Stimulated activated CD4-positive, alpha-beta T cell treated with anti-CD3 and anti-CD28 coated beads, Interleukin-12 subunit alpha, Interleukin-12 subunit beta, amount 100 ng/mL, for 48 hours (primary cell): ENCODE measurements at places on chromosomes 2 and 18.
A peak's percentile ranks its signal among the peaks of the same experiment; 100 is the strongest.

GRCh38 chr18:12598181-12598930, 59.6 kb downstream of the SPIRE1 start:
- DNase-seq: no peak

DNA sequence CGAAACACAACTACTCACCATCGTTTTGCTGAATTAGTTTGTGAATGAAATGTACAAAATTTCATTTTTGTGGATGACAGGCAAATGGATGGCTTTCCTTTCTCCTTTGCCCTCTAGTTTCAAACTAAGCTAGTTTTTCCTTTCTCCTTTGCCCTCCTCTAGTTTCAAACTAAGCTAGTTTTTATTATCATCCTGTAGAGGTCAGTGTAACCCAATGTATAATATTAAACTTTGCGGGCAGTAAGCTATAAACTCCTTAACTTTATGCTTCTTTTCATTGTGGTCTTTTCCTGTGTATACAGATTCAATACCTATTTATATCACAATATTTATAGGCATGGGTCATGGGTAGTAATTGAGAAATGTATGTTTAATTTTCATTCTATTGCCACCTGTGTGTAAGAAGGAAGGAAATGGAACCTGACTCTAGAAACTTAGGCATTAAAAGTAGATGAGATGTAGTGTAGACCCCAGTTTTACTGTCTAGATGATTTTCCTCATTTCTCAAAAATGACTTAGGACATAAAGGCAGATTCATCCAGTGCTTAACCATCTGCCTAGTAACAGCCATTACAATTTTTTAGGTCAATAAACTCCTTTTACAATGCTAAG, 58.1 kb downstream of the MAP3K19 start:
- DNase-seq: no peak

DNA sequence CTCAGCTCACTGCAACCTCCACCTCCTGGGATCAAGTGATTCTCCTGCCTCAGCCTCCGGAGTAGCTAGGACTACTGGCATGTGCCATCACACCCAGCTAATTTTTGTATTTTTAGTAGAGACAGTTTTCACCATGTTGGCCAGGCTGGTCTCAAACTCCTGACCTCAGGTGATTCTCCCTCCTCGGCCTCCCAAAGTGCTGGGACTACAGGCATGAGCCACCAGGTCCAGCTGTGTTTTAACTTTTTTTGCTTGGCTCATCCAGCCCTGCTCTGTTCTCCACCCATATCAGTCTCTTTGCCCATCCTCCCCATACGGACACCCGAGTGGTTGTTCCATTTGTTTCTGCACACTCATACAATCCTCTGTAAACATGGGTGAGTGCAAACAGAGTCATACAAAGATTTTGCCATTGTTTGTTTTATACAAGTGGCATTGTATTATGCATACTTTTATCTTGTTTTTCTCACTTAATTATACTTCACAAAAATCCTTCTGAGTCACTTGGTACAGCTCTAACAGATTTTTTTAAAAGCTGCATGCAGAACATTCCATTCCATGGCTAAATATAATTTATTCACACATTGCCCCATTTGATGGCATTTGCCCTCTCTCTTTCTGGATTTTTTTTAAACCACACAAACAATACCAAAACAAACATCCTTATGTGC, 5.3 kb downstream of the APOB start:
- DNase-seq: no peak

- DNase-seq: no peak
These were observed 48.8 kb downstream of the SLC66A2 start for GRCh38 chr18:79902640-79903039.

DNA sequence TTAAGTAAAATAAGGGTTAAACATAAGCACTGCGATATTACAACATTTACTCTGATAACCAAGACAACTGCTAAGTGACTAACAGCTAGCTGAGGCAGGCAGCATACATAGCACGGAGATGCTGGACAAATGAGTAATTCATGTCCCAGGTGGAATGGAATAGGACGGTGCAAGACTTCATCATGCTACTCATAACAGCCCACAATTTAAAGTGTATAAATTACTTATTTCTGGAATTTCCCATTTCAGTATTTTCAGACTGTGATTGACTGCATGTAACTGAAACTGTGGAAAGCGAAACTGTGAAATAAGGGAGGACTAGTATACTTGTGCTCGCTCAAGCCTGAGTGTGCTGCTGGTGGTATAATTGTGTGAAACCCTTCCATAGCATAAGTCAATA, 12.9 kb downstream of the IER3IP1 start:
- DNase-seq: no peak

DNA sequence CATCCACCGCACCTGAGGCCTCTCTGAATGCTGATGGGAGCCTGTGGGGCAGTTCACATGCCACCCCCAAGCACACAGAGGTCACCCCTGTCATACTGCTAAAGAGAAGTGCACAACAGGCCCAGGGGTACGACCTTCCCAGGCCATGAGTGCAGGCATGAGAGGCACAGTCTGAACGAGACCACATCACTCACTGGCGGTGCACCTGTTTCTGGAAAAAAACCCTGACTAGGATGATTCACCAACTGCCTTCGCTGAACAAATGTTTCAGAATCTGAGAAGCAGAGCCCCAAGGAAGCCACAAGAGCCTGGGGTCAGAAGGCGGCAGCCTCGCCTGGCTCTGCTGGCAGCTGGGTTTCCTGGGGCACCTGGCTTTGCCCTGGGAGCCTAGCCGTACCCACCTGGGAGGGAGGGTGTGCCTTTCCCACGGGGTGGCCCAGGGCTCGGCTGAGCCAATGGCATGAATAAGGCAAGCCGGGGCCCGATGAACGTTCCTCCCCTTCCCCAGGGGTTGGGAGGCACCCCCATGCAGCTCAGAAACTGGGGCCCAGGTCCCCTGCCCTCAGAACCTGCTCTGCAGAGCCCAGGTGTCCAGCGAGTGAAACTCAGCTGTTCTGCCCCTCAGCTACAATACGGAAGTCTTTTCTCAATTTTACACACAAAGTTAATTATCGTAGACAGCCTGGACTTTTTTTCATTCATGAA, 73.8 kb downstream of the HDAC4 start:
- peak; percentile 65 for DNase-seq

DNA sequence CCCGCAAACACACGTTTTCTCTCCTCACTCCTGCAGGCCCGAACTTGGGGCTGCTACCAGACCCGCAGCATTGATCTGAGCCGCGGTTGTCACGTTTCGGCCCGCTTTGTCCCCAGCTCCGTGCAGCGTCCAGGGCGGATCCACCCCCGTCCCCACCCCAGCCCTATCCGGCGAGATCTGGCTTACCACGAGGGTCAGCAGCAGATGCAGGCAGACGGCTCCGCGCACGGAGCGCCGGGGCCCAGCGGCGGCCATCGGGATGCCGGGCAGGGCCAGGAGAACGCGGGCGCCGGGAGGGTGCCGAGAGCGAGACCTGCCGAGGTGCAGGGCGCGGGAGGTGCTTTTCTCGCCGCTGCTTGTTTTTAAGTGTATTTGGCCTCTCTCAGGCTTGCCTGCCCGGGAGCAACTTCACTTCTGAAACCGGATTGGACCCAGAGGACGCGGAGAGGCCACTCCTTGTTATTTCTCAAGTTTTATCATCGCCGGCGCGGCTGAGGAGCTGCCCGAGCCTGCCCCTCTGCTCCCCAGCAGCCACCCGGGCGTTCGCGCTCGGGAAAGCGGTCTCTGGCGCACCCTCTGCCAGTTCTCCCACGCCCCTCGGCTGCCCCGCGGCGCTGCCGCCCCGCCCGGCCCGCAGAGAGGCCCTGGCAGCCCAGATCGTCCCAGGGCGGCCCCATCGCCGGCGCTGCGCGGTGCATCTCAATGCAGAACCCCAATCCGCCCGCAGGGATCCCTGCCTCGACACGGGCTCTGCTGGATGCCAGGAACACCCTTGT, at the start of gene DSC3:
Gene DSC3, minus strand, starts transcription at position 337 of the 776 bp plus-strand sequence. Its CDS starts 82 bp downstream, at position 255.
- DNase-seq: no peak

DNA sequence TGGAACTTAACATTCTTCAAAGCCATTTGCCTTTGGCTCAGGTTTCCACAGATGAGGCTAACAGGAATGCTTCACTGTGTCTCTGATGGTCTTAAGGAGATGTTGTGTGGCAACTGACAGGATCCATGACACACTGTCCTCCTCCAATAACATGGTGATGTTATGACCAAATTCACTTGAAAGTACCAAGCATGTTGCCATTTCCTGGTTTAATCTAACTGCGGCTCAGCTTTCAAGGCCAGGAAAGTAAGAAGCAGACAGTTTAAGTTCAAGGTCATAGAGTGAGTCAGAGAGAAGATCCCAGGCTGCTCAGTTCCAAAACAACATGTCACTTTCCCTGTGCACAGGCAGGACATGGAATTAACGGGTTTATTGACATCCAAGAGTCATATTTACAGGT, 513.6 kb downstream of the STK39 start:
- no peak for DNase-seq

DNA sequence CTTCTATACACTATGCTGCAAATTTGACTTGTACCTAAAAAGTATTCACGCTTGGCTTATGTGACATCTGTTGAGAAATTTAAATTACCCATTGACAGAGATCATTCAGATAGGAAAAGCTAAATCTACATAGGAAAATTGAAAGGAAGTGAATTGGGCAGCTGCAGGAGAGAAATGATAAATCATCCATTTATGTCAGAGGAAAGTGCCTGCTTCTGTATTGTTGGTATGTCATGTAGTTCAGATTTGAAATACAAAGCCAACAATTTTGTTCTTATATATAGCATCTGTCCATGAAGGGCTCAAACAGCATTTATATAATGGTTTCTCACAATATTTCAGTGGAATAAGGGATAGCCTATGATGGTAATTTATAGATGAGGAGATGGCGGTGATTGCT, 17.6 kb downstream of the LINC00305 start:
- no peak for DNase-seq

DNA sequence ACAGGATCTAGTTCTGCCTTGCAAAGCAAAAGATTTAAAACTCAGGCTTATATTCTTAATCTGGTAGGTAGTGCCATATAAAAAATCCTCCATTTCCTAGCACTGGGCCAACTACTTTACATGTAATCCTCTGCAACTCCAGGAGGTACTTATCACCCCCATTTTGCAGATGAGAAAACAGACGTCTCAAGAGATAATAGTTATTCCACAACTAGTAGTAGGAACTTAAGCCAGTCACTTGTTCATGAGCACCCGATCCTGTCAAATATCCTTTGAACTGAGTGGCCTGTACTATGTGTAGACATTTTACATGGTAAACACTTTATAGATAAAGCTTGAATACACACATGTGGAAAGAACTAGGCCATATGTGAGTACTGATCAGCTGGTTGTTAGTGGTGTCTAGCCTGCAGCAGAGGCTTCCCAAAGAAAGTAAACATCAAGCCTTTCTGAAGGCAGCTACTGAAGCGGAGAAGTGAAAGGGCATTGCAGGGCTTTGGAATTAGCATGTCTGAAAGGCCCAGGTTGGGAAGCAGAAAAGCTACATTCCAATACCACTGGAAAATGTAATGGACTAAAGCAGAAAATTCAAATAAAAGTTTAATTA, 48.0 kb downstream of the NAB1 start:
- DNase-seq: no peak

DNA sequence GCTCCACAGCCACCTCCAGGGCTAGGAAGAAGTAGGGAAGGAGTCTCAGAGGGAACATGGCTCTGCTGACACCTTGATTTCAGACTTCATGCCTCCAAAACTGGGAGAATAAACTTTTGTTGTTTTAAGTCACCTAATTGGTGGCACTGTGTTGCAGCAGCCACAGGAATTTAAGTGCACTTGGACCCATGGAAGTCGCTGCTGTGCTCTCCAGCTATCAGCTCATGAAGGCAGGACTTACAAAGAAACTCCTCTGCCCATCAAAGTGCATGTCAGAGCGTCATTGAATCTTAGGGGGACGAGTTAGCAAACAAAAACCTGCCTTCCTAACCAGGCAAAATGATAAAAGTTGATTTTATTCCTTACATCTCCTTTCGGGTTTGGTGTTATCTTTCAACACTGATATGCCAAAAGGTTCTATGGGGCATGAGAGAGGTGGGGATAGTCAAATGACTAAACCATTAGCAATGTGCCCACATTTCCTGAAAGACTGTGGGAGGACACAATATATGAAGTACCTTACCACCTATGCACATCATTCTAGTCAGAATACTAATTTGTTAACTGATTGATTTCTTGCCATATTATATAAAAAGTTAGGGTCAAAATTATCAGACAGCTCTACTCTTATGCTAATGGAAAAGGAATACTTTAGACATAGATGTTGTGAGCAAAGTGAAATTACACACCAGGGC, 235.8 kb upstream of the TNP1 start:
- DNase-seq: no peak

DNA sequence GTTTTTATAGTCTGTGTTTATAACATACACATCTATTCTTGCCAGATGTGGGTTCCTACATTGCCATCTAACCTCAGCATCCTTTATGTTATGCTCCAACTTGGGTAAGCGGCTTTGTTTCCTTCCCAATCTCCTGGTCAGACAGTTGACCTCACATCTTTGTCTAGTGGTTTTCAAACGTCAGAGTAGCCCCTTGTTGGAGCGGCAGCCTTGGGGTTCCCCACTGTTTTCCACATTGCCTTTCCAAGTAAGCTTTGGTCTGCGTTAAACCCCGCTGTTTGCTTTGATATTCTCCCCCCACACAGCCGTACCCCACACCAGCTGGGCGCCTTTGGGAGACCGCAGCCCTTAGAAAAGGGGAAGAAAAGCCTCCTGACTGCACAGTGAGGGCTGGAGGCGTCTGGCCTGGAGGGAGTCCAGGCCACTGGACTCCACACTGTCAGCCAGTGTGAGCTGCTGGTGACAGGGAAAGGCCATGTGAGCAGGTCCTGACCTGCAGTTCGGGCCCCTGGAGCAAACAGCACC, 83.3 kb downstream of the MALT1 start:
- no peak for DNase-seq

DNA sequence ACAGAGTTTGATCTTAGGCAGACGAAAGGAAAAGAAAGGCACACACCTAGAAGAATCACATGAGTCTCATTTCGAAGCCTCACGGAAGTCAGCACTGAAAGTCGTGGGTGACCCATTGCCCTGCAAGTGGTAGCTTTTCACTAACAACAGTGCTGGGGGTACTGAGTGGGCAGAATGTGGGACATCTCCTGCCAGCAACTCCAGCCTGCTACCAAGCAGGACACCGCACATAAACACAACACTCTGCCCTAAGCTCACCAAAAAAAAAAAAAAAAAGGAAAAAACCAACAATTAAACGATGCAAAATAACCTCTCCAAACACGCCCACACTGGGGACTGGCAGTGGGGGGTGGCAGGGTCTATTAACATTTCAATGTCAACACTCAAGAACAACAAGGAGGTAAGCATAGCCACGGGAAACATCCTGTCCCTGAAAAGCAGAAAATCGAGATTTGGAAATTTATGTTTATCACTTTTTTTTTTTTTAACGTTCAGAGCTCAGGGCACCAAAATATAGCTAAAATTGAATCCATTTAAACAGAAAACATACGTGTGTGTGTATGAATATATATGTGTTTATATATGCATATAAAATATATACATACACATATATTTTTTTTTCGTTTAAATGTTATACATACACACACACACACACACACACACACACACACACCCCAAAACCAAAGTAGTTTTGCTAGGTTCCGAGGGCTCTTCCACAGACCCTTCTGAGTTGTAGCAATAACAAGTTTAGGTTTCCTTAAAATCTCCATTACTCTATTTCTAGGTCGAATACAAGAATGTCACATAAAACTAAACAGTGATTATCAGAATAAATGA, 2.2 kb downstream of the INO80D start:
- DNase-seq: no peak
